Sigmoid colon (tissue), 7 donors: ENCODE measurements at places on chromosomes 12 and 14.

DNA sequence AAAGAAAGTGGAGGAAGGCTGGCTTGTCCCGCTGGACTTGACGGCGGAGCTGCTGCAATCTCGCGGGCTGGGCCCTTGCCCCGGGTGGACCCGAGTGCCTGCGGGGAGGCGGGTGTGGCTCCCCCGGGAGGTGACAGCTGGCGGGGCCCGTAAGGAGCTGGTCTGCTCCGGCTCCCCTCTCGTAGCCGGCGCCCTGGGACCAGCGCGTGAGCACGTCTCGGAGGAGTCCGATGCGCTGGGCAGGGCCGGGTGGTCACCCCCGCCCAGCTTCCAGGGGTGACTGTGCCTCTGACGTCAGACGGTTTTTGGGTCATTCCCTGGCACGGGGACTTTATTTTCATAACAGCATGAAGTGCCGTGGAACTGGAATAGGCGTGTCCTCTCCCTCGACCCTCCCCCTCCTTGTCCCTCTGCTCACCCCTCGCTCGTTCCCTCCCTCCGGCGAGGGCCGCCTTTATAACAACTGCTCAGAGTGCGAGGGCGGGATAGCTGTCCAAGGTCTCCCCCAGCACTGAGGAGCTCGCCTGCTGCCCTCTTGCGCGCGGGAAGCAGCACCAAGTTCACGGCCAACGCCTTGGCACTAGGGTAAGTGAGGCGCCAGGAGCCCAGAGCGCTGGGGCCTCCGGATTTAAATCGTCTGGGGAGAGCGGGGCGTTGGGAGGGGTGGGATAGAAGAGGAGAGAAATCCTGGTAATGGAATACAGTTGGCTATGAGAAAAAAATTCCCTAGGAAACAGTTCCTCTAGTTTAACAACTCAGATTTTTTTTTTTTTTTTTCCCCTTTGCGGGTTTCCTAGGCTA, at the start of gene GPRC5A:
Gene GPRC5A (plus strand): TSS at position 483 of the 801 bp plus-strand sequence. CDS start 16,688 bp downstream, outside the sequence.
- peak; percentile 95 for DNase-seq

DNA sequence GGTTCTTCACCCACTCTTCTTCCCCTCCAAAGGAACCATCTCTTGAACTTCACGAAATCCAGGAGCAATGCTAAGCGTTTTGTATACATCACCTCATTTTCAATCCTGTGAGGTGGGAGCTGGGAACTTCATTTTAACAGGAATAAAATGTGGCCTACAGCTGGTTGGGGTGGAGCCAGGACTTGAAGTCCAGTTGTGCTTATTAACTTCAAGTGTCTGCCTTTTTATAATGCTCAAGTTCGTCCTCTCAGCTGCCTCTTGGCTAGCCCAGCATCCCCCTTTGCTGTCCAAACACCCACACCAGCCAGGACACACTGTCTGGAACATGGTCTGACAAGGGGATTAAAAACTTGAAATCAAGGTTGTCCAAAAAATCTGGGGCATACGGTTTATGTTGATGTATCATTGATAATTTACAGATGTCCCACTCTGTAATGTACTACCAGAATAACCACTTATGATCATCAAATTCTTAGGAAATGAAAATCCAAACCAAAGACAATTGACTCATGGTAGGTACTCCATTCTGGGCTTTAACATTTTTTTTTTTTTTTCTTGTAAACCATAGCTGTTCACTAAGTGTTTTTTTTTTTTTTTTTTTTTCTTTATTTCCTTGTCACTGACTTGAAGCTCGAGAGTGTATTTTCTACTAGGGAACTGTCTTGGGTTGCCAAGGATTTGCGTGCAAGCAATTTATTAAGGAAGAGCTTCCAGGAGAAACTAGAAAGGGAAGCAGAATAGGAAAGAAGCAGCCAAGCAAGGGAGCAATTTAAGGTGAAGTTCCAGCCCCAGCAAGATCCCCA, 252.3 kb downstream of the EFCAB11 start:
- DNase-seq: peak; percentile 73

DNA sequence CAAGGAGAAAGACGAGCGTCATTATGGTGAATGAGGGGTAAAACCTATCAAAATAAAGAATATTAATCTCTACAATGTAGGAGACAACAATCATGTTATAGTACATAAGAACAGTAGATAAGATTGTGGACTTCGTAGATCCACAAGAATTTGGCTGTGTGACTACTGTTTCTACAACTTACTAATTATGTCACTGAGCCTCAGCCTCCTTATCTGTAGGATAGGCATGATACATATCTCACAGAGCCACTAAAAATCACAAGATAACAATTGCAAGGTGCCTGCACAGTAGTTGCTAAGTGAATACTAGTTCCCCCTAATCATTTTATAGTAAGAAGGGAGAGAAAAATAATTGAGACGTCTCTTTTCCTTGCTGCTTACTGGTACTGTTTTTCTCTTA, 78.2 kb upstream of the STAC3 start:
- DNase-seq: no peak

GRCh38 chr12:9706086-9706685, 26.7 kb downstream of the CLECL1 start:
- DNase-seq: no peak

- DNase-seq: no peak
These were observed 89.6 kb downstream of the C12orf75 start for GRCh38 chr12:105420046-105420445.

DNA sequence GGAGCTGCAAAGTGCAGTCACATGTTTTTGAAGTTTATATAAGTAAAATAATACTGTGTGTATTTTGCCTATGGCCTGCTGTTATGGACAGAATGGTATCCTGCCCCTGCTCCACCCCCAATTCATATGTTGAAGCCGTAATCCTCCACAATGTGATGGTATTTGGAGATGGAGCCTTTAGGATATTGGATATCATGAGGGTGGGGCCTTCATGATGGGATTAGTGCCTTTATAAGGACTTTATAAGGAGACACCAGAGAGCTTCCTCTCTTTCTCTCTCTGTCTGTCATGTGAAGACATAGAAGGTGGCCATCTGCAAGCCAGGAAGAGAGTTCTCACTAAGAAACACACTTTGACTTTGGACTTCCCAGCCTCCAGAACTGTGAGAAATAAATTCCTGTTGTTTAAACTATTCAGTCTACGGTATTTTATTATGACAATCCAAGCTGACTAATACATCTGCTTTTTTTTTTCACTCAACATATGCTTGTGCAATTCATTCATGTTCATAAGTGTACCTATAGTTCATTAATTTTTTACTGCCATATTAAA, 3.1 kb upstream of the CHPT1 start:
- DNase-seq: no peak

- no peak for DNase-seq
These were observed 53.9 kb upstream of the DCD start for GRCh38 chr12:54701940-54702592.

DNA sequence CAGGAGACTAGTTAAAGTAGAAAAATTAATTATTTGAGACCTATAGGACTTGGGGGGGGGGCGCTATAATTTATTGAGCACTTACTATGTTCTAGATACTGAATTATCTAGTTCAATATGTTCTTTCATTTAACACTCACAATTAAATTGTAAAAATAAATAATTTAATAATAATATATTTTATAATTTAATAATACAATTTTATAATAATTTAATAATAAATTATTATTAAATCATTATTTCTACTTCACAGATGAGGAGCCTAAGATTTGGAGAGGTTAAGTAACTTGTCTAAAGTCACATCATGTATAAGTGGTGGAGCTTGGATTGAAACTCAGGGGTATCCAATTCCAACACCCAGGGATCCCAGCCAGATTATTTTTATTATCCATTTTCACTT, 98.8 kb upstream of the CCDC175 start:
- no peak for DNase-seq

GRCh38 chr14:102437997-102438915, 71.3 kb downstream of the ANKRD9 start:
- peak; percentile 94 for DNase-seq

DNA sequence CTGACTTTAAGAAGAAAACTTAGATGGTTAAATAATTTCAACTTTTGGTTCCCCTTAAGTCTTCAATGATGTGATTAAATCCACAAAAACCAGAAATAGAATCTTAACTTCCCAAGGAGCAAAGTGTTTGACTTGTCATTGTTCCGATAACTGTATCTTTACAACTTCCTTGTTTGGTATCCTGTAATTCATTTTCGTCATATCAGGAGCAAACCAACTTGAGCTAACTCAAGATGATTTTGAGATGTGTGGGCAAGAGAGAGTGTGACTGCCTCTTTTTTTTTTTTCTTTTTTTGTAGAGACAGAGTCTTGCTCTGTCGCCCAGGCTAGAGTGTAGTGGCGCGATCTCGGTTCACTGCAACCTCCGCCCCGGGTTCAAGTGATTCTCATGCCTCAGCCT, 25.3 kb downstream of the DRAM1 start:
- DNase-seq: no peak

- DNase-seq: no peak
These were observed 4.4 kb downstream of the AMHR2 start for GRCh38 chr12:53427905-53428594.

- DNase-seq: peak; percentile 62
These were observed 9.8 kb downstream of the PRPF40B start for GRCh38 chr12:49632986-49633702.

- DNase-seq: no peak
These were observed 17.6 kb upstream of the BCL11B start for GRCh38 chr14:99289394-99290189.

DNA sequence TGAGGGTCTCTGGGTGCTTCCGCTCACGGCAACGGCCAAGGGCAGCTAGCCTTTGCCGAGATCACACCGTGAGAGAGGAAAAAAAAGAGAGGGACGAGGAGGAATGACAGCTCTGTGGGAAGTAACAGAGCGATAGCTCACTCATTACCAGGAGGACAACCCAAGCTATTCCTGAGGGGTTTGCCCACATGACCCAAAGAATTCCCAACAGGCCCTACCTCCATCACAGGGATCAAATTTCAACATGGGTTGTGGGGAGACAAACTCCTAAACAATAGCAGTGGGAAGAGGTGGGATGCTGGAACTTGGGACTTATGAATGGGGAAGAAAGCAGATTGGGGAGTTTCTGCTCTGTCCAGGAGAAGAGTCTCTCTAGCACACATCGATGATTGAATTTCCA, 180.6 kb downstream of the LRRK2 start:
- DNase-seq: no peak

DNA sequence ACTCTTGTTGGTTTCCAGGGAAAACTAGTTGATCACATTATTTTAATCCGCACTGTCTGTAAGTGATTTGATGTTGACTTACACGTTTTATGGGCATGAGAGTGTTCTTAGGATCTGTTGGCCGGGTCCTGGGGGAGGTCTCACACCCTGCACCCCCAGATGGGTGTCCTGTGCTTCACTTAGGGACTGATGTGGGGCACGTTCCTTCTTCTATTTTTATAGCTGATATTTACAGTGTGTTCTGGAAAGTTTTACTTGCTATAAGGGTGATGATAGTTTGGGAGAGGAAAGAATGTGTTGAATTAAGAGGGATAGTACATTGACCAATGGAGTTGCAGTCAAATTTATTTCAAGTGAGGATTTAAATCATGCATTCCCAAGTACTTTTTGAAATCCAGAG, 96.5 kb upstream of the DYNC1H1 start:
- no peak for DNase-seq

DNA sequence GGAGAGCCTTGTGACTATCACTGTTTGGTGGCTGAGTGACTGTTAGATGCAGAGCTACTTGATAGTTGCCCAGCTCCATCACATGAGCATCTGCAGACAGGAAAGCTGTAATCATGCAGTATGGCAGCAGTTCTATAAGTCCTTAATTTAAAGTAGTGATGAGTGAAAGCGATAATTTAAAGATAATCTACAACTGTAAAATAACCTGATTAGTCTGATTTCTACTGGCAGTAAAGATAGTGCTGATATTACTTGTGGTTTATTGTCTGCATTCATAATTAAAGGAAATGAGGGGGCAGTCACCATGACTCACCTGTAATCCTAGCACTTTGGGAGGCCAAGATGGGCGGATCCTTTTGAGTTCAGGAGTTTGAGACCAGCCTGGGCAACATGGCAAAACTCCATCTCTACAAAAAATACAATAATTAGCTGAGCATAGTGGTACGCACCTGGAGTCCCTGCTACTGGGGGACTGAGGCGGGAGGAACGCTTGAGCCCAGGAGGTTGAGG, 41.2 kb upstream of the PLEKHD1 start:
- no peak for DNase-seq

GRCh38 chr12:931591-931990, 17.9 kb downstream of the RAD52 start:
- no peak for DNase-seq

DNA sequence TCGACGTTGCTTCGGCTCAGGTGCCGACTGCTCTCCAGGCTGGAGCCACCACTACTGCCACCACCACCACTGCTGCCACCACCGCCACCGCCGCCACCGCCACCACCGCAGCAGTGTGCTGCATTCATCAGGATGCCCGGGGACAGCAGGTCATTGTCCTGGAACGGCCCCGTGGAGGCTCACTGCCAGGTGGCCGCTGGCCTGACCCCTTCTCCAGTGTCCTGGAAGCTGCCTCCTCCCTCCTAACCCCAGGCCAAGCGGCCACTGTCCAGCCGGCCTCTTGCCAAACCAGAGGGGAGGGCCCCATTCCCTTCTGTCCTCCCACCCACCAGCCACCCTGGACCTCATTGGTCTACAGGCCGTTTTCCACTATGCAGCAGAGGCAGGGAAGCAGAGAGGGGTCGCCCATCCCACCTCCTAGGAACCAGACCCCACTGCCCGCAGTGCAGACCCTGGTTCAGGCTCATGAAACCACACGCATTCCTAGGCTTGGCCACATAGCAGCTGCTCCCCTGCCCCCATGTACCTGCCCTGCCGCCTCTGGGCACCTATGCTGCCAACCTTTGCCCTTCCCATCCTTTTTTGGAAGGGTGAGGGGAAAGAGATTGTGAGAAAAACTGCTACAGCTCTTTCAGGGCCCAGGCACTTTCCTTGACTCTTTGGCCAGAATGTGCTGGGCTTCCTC, 15.2 kb downstream of the ARL6IP4 start:
- DNase-seq: peak; percentile 78

DNA sequence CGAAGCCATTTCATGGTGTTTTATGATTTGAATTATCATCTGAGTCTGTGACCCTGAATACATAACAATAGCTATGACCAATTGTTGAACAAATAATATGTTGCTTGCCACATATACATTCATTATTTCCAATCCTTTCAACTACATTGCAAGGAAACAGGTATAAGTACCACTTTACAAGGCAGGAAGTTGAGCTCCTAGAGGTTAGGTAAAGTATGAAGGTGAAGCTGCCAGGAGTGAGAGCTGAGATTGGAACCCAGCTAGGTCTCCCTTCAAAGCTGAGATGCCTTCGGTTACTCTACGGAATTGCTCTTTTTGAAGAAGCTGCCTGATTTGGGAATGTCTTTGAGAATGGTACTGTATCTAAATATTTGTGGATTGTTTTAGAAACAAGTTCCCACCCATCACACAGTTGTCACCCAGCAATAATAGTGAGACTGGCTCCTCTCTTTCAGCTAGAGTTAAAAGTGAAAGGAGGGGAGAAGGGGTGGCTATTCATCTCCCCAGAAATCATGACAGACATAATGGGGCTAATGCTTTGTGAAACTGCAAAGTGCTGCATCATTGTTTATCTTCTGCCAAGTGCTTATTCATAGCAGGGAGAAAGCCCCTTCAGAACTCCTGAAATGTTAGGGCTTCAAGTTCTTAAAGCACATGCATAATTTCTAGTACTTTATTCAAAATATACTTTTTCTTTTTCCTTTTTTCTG, 75.9 kb upstream of the AMIGO2 start:
- no peak for DNase-seq
